Caco-2 (cell line): ENCODE measurements at places on chromosomes 1 and 21. TPM values are rescaled to one million over a fixed set of nuclear protein-coding genes. Genes with fewer than 3 reads are reported as not detected.
A peak's percentile ranks its signal among the peaks of the same experiment; 100 is the strongest.

DNA sequence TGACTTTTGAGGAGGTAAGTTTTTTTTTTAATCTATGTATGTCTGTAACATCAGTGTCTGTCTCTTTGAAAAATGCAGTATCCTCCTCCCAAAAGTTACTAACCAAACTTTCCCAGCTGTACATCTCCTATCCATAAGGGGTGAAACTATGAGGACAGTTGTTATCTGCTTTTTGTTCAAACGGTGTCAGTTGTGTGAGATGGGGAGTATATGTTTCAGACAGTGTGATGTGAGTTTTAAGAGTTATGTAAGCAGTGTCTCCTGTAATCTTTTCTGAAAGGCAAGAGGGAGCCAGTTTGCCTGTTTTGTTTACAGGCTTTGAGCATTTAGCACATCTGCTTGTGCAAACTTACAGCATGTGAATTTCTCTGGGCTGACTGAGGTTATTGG lies 34.8 kb upstream of the CACYBP start:
- peaks cover 33% of the 10 kb centered on the region for H3K4me1 ChIP-seq
- H3K4me3 ChIP-seq = no peak overlapping the region
- H3K27me3 ChIP-seq = no peaks in the 10 kb centered on the region
- no peak overlapping the region for H3K27ac ChIP-seq
- H3K36me3 ChIP-seq = no peaks in the 10 kb centered on the region
- DNase-seq = no peak

- H3K36me3 ChIP-seq = no peaks in the 10 kb centered on the region
- no peaks in the 10 kb centered on the region for H3K27me3 ChIP-seq
- peak within 1 kb of the TSS; percentile 25 for H3K27ac ChIP-seq
- DNase-seq = peak; percentile 62
- H3K4me3 ChIP-seq = peak within 1 kb of the TSS; percentile 65
- H3K4me1 ChIP-seq = peaks cover 9% of the 10 kb centered on the region
Observed at GRCh38 chr1:228734881-228735801, at the start of gene RHOU. Gene RHOU (plus strand): TSS chr1:228735479. CDS start chr1:228735743, 264 bp downstream.

GRCh38 chr21:44000360-44000759 lies 11.7 kb upstream of the TRAPPC10 start:
- no peaks in the 10 kb centered on the region for H3K4me1 ChIP-seq
- H3K27ac ChIP-seq = no peak overlapping the region
- no peaks in the 10 kb centered on the region for H3K27me3 ChIP-seq
- H3K36me3 ChIP-seq = no peaks in the 10 kb centered on the region
- no peak overlapping the region for H3K4me3 ChIP-seq

DNA sequence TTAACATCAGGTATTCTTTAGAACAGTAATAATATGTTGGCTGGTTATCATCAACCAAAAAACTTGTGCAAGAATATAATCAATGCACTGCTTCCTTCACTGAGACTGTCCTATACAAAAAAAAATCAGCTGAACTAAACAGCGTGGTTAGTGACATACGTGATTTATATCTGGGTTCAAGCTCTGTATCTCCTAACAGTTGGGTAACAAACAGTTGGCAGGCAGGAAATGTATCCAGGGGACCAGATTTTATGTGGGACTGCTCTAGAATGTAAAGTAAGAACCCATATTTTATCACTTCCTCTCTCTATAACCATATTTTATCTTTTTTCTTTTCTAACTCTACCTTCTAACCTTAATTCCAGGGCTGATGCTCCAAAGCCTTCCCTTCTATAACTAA lies 8.0 kb downstream of the ACBD6 start:
- H3K27ac ChIP-seq = no peak overlapping the region
- H3K4me3 ChIP-seq = no peak overlapping the region
- no peaks in the 10 kb centered on the region for H3K4me1 ChIP-seq
- H3K27me3 ChIP-seq = no peaks in the 10 kb centered on the region

DNA sequence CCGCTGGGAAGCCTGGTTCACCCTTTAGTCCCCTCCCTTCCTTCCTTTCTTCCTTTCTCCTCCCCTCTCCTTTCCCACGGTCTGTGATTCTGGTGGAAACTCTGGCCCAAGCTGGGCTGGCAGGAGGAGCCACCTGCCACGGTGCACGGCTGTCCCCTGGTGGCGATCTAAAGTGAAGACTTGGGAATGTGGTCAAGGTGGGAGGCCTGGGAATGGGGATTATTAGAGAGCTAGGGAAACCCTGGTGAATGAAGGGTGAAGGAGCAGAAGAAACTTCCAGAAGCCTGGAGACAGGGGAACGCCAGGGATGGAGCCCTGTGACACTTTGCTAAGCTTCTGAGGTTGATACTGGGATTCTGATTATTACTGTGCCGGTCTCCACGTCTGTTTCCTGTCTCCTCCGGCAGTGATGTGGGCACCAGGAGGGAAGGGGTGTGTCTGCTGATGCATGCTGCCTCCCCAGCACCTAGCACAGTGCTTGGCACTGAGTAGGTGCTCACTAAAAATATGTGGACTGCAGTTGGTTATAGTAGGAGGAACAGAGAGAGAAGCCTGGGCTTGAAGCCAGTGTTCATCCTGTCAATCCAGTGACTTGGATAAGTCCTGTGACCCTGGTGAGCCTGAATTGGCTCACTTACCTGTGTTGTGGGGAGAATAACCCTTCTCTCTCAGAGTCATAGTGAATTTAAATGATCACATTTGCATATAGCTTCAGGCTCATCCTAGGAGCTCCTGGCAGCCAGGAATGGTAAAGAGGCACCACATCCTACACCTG lies 71.2 kb upstream of the NBPF3 start:
- H3K27ac ChIP-seq = peak overlapping the region; percentile 29
- peak; percentile 77 for DNase-seq
- peaks cover 5% of the 10 kb centered on the region; the same call in 1 of the 2 replicates for H3K4me1 ChIP-seq
- no peak overlapping the region for H3K4me3 ChIP-seq

DNA sequence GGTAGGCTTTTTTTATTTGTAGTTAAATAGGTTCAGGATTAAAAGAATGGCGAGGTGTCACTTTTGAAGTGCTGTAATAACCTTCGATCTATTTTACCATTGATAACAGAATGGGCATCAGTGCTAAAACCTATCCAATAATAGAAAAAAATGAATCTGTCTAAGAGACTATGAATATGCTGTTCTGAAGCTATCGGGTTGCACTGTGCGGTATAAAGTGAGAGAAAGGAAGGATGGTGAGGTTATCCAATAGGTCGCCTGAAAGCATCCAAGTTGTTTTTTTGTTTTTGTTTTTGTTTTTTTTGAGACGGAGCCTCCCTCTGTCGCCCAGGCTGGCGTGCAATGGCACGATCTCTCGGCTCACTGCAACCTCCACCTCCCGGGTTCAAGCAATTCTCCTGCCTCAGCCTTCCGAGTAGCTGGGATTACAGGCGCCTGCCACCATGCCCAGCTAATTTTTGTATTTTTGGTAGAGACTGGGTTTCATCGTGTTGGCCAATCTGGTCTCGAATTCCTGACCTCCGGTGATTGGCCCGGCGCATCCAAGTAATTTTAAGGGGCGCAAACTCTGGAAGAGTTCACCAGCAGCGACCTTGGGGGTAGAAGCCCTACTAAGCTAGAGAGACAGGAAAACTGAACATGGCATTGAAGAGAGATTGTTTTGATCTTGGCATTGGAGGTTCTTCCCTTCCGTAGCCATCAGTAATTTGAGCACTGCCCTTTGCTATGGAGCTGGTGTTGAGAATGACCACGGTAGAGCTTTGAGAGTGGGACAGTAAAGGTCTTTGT lies 8.7 kb upstream of the MDM4 start:
- peaks cover 4% of the 10 kb centered on the region; the same call in 1 of the 2 replicates for H3K4me1 ChIP-seq
- peak overlapping the region; percentile 98 for H3K27ac ChIP-seq
- H3K27me3 ChIP-seq = no peaks in the 10 kb centered on the region
- no peaks in the 10 kb centered on the region for H3K36me3 ChIP-seq
- peak; percentile 68 for DNase-seq

DNA sequence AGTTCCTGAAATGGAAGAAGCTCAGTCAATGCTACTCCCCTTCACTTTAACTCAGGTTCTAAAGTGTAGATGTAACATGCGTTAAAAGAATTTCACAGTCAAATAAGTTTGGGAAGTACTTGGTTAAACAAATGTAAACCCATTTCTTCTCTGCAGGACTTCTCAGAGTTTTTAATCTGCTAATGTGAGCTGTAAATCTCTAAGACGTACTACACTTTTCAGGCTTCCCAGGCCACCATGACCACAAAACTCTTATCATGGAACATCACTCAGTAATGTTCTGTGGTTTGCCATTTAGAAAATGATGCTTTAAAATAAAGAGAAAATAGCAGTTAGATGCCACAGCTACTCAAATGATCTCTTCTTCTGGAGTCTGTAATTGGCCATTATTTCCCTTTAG lies 104.3 kb downstream of the HHIPL2 start:
- H3K4me3 ChIP-seq = no peak overlapping the region
- DNase-seq = no peak
- H3K4me1 ChIP-seq = no peaks in the 10 kb centered on the region
- no peaks in the 10 kb centered on the region for H3K36me3 ChIP-seq
- H3K27me3 ChIP-seq = no peaks in the 10 kb centered on the region

GRCh38 chr21:41428311-41428710 lies 2.3 kb downstream of the MX1 start:
- peaks cover 5% of the 10 kb centered on the region for H3K4me1 ChIP-seq
- DNase-seq = no peak
- no peak overlapping the region for H3K4me3 ChIP-seq
- no peaks in the 10 kb centered on the region for H3K27me3 ChIP-seq
- H3K27ac ChIP-seq = no peak overlapping the region

DNA sequence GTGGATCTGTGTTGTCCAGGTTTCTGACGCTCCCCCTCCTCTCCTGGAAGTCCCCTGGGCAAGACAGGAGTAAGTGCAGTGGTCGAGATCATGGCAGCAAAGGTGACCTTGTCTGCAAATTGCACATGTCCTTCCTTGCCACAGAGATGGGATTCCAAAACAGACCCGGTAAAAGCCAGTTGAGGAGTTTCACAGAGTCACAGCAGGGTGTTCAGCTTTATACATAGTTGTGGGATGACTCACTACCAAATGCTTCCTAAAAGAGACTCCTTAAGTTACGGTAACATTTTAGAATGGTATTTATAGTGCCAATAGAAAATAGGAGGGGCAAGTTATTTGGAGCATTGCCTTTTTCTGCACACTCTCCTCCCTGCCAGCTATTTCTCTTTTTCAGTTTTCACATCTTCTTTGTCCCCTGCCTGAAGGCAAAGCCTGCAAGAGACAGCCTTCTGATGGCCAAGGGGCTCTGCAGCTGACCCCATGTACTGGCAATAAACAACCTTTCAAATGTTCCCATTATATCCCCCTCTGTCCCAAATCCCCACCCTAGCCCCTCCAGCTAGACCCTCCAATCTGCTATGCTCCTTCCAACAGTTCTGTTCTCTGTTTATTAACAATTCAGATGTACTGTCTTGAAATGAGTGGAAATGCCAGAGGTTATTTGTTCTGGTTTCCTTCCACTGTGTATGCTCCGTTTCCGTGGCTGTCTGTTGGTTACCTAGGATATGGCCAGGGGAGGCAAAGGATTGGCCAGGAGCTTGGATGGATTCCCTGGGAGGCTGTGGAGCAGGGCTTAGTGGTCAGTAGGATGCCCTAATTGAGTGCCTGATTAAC lies 115.0 kb downstream of the TGFB2 start:
- H3K27ac ChIP-seq = peak overlapping the region; percentile 71
- H3K27me3 ChIP-seq = no peaks in the 10 kb centered on the region
- peak; percentile 45 for DNase-seq
- no peaks in the 10 kb centered on the region for H3K36me3 ChIP-seq
- peaks cover 29% of the 10 kb centered on the region for H3K4me1 ChIP-seq

DNA sequence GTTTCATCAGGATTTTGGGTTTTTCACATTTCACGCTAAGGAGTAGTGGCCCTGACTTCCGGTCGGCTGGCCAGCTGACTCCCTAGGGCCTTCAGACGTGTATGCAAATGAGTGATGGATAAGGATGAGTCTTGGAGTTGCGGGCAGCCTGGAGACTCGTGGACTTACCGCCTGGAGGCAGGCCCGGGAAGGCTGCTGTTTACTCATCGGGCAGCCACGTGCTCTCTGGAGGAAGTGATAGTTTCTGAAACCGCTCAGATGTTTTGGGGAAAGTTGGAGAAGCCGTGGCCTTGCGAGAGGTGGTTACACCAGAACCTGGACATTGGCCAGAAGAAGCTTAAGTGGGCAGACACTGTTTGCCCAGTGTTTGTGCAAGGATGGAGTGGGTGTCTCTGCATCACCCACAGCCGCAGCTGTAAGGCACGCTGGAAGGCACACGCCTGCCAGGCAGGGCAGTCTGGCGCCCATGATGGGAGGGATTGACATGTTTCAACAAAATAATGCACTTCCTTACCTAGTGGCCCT lies 23.1 kb upstream of the TNFRSF1B start:
- H3K27ac ChIP-seq = peak overlapping the region; percentile 56
- peaks cover 56% of the 10 kb centered on the region for H3K4me1 ChIP-seq
- no peaks in the 10 kb centered on the region; the same call in 1 of the 2 replicates for H3K36me3 ChIP-seq

- peak overlapping the region; percentile 73 for H3K27ac ChIP-seq
- DNase-seq = no peak
- peaks cover 68% of the 10 kb centered on the region for H3K4me1 ChIP-seq
- no peak overlapping the region for H3K4me3 ChIP-seq
Observed at GRCh38 chr1:43034778-43035177, 76.1 kb upstream of the SLC2A1 start.

DNA sequence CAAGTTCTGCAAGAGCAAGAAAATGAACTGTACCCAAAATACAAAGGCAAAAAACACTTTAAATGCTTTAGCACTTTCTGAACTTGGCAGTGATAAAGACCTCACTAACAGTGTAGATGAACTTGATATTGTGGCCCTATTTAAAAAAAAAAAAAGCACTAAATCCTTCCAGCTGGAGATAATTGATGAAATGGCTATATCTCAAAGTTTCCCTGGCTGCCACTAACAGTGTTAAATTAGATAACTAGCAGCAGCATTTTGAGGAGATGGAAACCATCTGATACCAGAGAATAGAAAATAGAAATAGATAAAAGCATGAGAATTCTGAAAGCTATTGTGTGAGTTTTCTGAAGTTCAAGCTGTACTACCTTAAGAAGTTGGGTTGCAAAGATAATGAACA lies 317.2 kb downstream of the RWDD3 start:
- H3K27me3 ChIP-seq = no peaks in the 10 kb centered on the region
- no peak for DNase-seq
- no peaks in the 10 kb centered on the region for H3K4me1 ChIP-seq

- H3K4me1 ChIP-seq = no peaks in the 10 kb centered on the region
- no peak for DNase-seq
- no peak overlapping the region for H3K4me3 ChIP-seq
- H3K27ac ChIP-seq = no peak overlapping the region
- H3K27me3 ChIP-seq = no peaks in the 10 kb centered on the region
Observed at GRCh38 chr21:35351434-35351833, 302.3 kb upstream of the RUNX1 start.

The CRABP2 gene
- total RNA-seq = 27.1 and 30.6 TPM in 2 replicates

The KCNJ9 gene
- not detected in 2 replicates for total RNA-seq

The IL20 gene
- total RNA-seq = not detected in 2 replicates

The YY1AP1 gene
- 61.1 and 63.0 TPM in 2 replicates for total RNA-seq

The ZNF436 gene
- 6.0 and 6.1 TPM in 2 replicates for total RNA-seq

The ESRRG gene
- total RNA-seq = 6.6 and 8.6 TPM in 2 replicates

The C1orf185 gene
- total RNA-seq = not detected in 2 replicates
